ENCODE measurements at places on chromosomes 7 and 10.
A peak's percentile ranks its signal among the peaks of the same experiment; 100 is the strongest.

- no peak for DNase-seq
These were observed 6.4 kb downstream of the TRDMT1 start for GRCh38 chr10:17195083-17195482.

- DNase-seq = no peak
These were observed 266.4 kb upstream of the FZD8 start for GRCh38 chr10:35908451-35908850.

DNA sequence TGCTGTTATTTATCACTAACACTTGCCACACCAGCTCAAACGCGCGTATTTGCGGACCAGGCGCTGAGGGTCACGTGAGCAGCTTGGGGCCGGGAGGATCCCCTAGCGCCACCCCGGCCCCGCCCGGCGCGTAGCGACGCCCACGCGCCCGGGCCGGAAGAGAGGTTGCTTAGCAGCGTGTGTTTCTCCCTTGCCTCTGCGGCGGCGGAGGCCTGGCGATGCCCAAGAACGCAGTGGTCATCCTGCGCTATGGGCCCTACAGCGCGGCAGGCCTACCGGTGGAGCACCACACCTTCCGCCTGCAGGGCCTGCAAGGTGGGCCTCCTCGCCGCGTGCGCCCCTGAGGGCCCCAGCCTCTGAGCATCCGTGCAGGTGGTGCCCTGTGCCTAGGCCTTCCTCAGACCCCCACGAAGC lies at the start of gene C10orf53:
Gene C10orf53 (plus strand): TSS at position 172 of the 414 bp plus-strand sequence. CDS start 47 bp downstream, at position 219.
- DNase-seq = no peak

DNA sequence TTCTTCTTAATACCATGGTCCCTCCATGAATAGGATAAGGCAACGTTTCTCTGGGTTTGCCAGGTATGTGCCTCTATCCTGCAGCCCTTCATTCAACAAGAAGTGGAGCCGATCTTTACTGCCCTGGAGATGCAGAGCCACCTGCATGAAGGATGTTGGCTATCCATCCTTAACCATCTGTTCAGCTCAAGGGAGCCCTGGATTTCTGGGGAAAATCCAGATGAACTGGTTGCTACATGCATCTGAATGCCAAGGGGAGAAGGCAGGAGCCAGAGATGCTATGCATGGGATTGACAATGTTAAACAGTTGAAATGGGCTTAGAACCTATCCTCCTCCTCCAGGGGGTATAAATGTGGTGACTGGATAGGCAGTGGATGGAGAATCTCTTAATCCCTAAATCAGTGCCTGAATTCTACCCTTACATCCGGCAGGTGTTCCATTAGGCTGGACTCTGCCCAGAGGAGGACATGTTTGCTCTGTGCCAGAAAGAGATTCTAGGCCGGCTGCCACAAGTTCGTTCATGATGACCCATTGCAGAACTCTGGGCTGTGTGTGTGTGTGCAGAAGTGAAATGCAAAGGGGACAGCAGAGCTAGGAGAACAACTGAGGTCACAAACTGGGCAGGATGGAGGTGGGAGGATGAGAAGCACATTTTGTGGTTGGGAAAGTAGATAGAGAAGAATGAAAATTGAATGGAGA lies 15.6 kb downstream of the CPED1 start:
- no peak for DNase-seq

- no peak for DNase-seq
These were observed 47.8 kb upstream of the CALCR start for GRCh38 chr7:93622036-93623033.

DNA sequence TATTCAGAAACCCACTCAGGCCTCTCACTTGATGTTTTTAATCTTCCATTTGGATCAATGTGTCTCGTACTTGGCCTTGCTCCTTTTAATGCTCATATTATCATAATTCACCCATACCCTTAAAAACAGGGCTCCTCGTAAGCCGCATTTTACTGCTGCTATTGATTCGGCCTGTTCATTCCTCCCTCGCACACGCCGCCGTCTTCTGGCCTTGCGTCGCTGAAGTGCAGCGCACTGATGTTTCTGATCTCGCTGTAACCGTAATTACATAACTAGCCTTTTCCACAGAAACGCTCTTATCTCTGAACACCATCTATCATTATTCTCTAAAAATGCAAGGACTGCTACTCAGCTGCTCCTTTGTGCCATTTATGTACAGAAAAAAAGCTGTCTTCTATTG lies 544.5 kb upstream of the FOXK1 start:
- no peak for DNase-seq

GRCh38 chr7:115782696-115783490 lies 247.7 kb downstream of the TFEC start:
- no peak for DNase-seq

- DNase-seq = no peak
These were observed 113.8 kb upstream of the PPP2R2D start for GRCh38 chr10:131786756-131787605.

- DNase-seq = no peak
These were observed 144.5 kb upstream of the POT1 start for GRCh38 chr7:125074141-125074540.

DNA sequence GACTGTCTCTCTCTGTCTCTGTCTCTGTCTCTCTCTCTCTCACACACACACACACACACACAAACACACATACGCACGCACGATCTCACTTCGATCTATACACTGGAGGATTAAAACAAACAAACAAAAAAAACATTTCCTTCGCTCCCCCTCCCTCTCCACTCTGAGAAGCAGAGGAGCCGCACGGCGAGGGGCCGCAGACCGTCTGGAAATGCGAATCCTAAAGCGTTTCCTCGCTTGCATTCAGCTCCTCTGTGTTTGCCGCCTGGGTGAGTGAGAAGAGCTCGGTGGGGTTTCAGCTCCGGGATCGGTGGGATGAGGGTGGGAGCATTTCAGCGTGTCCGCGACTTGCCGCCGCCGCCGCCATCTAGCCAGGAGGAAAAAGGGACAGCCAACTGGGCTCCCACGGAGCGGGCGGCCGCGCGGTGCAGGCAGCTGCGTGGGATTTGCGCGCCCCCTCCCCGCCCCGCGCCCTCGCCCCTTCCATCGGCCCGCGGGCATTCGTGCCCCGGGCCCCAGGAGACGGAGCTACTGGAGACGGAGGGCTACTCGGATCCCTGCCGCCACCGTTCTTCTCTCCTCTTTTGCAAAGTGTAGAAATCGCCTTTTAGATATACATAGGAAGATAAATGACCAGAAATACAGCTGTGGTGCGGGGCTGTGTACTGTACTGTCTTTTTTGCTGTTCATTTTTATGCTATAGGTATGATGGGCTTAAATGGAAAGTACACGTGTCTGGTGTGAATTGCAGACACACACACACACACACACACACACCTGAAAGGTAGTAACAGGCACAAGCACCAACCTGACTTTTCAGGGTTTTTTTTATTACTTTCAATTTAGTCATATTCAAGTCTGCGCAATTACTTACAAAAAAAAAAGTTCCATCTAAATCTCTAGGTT lies 581 bp downstream of the PTPRZ1 start:
- no peak for DNase-seq

DNA sequence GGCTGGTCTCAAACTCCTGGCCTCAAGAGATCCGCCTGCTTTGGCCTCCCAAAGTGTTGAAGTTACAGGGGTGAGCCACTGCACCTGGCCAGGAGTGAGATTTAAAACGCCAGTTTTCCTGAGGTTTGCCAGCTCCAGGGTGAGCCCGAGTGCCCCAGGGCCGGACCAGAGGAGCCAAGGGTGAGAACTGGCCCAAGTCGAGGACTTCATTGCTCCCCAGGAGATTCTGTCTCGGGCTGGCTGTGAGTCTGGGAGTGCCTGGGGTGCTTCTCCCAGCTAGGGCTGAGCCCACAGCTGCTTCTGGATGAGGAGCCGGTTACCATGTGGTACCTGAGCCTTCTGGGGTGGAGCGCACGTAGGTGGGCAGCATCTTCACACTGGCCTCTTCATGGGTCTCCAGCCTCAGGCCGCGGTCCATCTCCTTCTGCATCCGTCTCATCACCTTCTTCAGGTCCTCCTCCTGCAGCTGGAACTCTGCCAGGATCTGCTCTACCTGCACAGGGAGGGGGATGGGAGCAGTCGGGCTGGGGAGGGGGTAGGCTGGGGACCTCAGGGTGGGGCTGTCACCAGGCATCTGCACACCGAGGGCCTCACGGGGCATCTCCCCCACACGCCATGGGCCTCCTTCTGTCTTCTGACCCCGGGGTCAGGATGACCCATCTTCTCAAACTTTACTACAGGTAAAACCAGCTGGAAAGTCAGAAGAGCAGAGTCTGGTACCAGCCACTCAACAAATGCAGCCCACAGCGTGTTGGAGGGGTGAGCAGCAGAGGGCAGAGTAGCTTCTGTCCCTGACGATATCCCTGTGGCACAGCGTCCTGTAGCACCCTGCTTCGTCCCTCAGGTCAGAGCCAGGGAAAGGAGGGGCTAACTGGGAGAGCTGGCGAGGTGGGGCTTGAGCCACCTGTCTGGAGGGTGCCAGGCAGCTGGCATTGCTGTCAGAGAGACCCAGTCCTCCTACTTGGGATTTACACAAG lies 12.1 kb upstream of the MYL7 start:
- DNase-seq = no peak

DNA sequence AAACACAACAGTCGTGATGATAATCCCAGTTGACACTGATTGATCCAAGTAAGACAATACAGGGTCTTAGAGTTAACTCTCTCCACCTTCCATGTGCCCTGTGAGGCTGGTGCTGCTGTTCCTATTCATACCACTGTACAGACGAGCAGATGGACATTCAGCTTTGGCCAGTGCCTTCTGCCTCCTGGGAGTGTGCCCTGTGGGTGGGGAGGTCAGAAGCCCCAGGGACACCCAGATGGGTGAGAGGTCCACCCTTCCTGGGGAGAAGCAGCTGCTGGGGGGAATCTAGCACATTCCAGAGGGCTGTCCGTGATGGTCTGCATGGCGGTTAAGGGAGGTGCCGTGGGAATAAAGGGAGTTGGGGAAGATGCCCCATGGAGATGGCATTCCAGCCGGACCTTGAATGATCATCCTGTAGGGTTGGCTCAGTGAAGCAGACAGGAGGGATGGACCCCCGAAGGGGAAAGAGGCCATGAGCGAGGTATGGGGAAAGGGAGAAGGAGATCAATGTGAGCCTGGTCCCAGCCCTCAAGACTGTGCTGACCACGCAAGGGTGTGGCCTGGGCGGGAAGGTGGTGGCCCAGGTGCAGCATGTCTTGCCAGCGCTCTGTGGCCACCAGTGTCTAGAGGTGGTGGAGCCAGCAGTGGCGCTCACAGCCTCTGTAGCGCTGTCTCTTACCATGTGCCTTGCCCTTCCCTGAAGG lies 74.0 kb downstream of the ADCY1 start:
- DNase-seq = no peak

GRCh38 chr7:24336461-24336860 lies 52.5 kb downstream of the NPY start:
- no peak for DNase-seq

GRCh38 chr7:22860784-22861482 lies 38.3 kb upstream of the TOMM7 start:
- no peak for DNase-seq

GRCh38 chr7:98456866-98457265 lies 56.0 kb upstream of the BAIAP2L1 start:
- no peak for DNase-seq

GRCh38 chr10:132676193-132676891 lies 109.6 kb downstream of the NKX6-2 start:
- no peak for DNase-seq

DNA sequence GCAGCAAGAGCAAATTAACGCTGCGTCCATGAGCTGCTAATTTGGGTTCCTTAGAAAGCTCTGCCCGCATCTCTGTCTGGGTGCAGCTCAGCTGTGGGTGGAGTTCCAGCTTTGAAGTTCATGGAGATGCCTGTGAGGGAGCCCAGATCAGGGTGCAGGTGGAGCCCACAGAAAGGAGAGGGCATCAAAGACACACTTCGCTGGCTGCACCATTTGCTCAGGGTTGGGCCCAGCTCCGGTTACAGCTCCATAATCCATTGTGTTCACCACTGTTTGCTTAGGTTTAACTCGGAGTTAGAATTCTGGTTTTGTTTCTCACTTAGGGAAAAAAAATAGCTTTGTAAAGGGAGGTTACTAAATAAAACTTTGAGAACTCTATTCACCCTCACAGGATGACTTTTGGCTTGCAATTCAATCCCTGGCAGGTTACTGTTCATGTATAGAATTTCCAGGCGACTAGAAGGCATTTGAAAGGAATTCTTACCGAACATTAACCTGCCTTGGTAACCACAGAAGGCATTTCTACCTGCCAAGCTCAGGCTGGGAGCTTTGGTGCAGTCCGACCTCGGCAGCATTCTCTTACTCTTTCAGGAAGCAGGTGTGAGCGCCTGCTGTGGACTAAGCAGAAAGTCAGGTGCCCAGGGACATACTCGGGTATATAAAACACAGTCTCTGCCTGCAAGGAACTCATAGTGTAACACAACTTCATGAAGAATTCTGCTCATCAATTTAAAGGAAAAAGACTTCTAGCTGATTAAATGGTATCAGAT lies 179.5 kb upstream of the RNF32 start:
- no peak for DNase-seq

DNA sequence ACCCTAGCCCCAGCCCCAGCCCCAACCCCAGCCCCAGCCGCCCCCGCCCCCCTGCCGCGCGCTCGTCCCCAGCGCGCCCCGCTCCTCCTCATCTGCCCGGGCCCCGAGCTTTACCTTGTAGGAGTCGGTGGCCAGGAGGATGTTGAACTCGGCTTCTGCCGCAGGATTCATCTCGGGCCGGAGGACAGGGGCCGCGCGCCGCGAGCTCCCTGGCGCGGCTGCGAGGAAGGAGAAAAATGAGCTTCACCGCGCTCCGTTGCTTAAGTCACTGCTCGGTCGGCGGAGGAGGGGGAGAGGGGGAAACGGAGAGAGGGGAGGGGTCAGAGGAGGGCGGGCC lies at the start of gene NAMPT:
Gene NAMPT (minus strand): TSS at position 270 of the 337 bp plus-strand sequence. CDS start 99 bp downstream, at position 171.
- no peak for DNase-seq

- no peak for DNase-seq
These were observed 209.2 kb downstream of the SNX10 start for GRCh38 chr7:26500749-26501352.

DNA sequence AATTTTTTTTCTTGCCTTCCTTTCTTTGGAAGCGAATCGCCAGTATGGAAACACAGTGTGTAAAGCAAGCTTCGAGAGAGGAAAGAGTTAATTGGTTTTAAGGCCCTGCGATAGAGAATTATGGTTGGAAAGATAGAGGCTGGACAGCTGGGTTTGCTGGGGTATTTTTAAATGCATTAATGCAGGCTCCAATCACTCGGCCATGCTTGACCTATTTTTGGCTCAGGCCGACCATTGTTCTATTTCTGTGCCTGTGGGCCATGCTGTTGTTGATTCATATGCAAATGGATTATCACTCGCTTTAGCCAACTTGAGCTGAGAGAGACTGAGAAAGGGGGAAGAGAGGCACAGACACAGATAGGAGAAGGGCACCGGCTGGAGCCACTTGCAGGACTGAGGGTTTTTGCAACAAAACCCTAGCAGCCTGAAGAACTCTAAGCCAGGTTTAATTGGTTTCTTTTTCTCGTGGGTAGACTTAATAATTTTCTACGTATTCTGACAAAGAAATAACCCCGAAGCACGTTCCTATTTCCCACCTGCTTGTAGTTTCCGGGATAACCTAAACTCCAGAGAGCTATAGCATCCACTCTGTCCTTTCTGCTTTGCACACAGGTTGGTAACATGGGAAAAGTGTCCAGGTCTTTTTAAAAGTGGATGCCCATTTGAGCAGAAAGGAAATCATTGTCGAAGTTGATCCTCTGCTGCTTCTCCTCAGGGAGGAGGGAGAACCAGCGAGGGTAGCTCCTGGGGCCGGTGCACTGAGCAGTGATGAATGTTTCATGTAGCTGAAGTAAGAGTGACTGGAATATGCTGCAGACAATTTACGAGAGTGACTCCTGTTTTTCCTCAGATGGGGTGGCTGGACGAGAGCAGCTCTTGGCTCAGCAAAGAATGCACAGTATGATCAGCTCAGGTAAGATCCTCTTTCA lies at the start of gene HDAC9:
Gene HDAC9 (plus strand): TSS at position 338 of the 929 bp plus-strand sequence. CDS start 554 bp downstream, at position 892.
- peak; percentile 27 for DNase-seq
